HEK293T (cell line): ENCODE measurements at places on chromosomes 5 and 9.

DNA sequence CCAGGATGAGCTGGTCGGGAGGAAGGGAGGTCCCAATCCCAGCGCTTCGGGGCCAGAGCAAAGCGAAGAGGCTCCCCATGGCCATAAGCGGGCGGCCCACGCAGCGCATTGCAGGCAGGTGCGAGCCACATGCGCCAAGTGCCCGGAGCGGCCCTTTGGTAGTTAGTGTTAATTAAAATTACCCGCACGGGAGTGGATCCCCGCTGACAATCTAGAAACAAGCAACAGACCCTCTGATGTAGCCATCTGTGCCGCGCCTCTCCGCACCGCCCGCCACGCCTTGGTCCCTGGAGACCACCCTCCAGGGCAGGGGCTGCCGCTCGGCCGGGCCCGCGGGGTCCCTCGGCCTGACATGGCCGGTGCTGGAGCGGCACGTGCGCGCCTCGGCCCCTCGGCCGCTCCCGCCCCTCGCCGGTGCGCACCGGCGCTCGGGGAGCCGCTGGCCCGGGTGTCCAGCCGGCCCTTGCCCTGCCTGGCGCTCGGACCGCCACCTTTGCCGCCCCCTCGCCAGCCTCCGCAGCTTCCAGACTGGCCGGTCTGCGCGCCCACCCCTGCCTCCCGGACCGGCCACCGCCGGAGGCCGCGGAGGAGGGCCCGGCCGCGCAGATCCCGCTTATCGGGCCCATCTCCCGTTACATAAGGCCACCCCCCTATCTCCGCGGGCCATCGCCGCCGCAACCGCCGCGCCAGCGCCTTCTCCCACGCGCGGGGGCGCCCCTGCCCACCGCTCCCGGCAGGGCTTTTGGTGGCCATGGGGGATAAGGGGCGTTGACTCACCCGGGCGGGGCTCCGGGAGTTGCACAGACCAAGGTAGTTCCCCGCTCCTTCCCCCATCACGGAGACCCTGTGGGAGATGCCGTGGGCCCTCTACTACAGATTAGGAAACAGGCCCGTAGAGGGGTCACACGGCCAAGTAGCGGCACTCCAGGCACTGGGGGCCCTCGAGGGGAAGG is 1.9 kb upstream of the IL13 start:
- no peak for DNase-seq

GRCh38 chr5:177023303-177023664 is 788 bp downstream of the ZNF346 start:
- DNase-seq = no peak

- no peak for DNase-seq
Observed at GRCh38 chr5:36613241-36613640, 6.8 kb downstream of the SLC1A3 start.

- no peak for DNase-seq
Observed at GRCh38 chr5:61735995-61736394, 403.9 kb downstream of the ZSWIM6 start.

- DNase-seq = no peak
Observed at GRCh38 chr5:116825486-116825885, 250.9 kb upstream of the SEMA6A start.

DNA sequence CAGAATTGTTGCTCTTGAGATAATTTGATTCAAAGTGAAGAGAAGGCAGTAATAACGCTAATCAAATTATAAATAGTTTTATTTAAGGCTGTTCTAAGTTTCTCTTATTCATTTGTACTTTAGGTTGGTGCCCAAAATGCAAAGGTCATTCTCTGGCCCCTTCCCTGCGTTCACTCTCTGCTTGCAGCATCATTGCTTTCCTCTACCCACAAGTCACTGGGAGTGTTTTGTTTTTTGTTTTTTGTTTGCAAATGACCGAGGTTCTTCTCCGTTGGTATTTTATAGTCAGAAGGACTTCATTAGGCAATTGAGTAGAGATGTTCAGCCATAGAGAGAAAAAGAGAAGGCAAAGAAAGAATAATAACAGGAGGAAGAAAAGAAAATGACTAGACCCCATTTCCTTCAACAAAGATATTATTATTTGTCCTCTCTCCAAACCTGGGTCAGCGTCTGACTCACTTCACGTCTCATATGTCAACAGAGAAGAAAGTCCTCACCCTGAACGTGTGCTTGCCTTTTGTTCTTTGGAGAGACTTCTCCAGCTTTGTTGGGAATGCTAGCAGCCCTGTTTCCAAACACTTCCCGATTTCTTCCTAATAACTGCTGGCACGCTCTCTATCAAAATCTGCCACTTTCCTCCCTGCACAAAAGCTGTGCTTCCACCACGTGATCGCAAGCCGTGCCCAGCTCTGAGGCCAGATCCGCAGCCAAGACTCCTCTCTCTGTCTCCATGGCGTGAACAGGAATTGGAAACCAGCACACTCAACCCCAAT is 119.8 kb downstream of the EBF1 start:
- no peak for DNase-seq

GRCh38 chr9:13948037-13948436 is 365.9 kb downstream of the NFIB start:
- DNase-seq = no peak

GRCh38 chr9:70042461-70043215 is 1.0 kb upstream of the MAMDC2 start:
- DNase-seq = no peak

GRCh38 chr5:79567926-79568549 is 44.2 kb upstream of the TENT2 start:
- no peak for DNase-seq

DNA sequence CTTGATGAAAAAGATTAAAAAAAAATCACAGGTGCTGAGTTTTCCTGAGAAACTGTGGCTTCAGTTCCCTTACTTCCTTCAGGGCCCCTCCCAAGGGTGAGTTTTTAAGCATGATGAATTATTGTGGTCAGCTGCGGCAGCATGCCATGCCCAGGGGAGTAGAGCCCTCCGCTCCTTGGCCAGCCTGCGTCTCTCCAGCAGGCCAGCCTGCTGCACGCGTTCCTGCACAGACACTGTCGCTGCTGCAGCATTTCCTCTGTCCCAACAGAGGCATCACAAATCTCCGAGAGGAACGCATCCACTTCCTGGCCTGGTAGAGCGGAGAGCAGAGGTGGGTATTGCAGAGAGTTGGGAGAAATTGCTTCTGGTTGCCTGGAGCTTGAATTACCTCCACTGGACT is 26.1 kb upstream of the GLRA1 start:
- DNase-seq = no peak

- no peak for DNase-seq
Observed at GRCh38 chr9:107462691-107463090, 26.9 kb downstream of the KLF4 start.

GRCh38 chr5:10513501-10514442 is 50.1 kb upstream of the ANKRD33B start:
- DNase-seq = no peak

DNA sequence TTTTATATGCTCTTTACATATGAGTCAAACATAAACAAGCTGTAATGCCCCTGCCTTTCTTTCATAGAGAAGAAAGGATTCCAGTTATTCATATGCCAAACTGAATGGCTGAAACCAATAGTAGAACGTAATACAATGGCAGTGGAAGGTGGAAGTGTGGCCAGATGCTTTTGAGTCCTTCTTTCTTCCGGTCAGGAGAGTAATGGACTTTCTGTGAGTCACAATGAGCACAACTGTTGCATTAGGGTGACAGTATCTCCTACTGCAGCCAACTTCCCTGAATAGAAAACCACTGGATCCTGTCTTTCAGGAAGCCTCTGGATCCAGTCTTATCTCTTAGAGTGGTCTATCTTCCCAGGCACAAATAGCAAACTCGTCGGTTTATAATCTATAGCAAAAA is 855.2 kb downstream of the MAT2B start:
- no peak for DNase-seq

DNA sequence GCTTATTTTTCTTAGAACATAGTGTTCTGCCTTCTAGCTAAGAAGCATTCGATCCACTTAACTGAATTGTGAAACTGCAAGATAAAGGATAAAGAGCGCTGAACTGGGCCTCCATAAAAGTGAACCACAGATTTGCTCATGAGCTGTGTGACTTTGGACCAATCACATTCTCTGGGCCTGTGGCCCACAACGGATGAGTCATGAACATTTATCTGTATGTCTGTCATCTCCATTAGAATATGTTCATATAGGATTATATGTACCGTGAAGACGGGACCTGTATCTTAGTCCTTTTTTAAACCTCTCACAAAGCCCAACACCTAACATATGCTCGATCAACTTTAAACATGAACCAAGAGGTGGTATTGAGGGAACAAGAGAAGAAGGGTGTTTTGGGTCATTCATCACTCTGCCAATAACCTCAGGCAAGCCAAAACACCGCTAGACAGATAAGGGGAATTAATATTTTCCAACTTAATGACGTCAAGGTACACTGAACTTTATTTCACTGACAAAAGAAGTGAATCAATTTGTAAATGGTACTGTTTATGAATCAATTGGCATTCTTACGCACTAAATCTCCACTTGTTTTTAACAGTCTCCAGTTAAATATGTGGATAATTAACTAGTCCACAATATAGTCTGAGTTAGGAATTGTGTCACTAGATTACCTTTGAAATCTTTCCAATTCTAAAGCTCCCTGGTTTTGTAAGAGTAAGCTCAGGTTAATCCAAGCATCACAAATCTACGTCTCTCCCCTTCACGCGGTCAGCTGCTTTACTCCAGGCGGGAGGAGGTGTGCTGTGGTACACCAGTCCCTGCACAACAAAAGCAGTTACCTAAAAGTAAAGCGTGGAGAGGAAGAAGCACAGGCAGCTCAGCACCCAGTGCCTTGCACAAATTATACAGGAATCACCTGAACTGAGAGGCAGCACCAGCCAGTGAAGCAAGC is 1.6 kb downstream of the TMEM245 start:
- DNase-seq = no peak

- DNase-seq = no peak
Observed at GRCh38 chr9:95463148-95464060, 53.4 kb downstream of the PTCH1 start.

GRCh38 chr9:88497224-88497623 is 37.8 kb upstream of the NXNL2 start:
- no peak for DNase-seq

GRCh38 chr5:160359816-160360215 is 10.6 kb downstream of the C1QTNF2 start:
- no peak for DNase-seq

DNA sequence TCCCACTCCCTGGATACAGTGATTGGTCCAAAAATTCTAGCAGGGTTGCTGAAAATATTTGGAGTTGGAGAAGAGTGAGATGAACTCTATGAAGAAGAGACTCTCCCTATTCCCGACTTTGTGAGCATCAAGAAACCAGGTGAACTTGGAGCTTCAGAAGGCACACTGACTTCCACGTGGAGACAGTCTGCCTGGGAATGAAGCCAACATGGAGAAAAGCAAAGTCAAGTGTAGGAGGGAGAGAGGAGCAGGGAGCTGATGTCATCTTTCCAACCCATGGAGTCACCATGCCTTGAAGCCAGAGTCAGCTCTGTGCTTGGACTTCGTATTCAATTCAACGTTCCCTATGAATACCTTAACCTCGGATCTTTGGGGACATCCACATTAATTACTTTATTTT is 125.1 kb downstream of the NPR3 start:
- no peak for DNase-seq

DNA sequence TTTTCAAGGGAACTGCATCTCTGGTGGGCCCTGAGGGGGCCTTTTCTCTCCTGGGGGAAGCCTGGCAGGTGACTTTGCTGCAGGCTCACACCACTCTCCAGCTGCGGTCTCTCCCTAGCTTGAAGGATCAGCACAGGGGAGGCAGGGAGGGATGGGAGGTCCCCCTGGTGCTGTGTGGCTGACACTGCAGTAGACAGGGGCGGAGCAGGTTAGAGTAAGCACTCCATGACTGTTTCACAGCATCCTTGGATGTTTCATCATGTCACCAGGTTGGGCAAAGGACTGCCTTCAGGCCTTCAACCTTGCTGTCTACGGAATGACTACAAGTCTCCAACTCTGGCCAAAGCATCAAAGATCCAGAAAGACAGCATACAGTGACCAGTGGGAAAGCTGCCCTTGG is 470.7 kb downstream of the CDK5RAP2 start:
- DNase-seq = peak; percentile 46

- DNase-seq = no peak
Observed at GRCh38 chr9:4581861-4582565, 80.1 kb upstream of the PLPP6 start.

DNA sequence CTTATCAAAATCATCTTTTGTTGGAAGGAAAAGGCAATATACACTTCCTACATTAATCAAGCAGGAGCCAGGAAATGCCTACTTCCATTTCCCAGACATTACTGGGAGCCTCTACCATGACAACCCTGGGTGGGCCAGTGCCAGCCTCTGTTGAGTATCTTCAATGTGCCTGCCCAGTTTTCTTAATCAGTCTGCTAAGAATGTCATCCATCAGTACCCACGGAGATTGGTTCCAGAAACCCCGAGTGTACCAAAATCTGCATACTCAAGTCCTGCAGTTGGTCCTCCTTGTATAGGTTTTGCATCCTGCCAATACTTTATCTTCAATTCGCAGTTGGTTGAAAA is 82.4 kb downstream of the MARCHF3 start:
- no peak for DNase-seq

DNA sequence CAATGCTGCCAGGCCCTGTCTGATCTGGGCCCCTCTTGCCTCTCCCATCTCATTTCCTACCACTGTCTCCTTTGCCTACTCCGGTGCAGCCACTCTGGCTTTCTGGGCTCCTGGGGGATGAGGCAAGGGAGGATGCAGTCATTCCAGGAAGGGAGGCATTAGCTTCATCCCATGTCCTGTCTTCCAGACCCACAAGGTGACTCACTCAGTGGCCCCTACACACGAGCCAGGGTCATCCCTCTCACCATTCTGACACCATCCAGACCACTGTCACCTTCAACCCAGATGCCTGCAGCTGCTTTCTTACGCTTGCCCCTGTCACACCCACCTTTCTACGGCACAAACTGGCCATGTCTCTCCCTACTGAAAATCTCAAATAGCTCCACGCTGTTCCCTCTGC is 19.1 kb downstream of the ACSL6 start:
- no peak for DNase-seq

DNA sequence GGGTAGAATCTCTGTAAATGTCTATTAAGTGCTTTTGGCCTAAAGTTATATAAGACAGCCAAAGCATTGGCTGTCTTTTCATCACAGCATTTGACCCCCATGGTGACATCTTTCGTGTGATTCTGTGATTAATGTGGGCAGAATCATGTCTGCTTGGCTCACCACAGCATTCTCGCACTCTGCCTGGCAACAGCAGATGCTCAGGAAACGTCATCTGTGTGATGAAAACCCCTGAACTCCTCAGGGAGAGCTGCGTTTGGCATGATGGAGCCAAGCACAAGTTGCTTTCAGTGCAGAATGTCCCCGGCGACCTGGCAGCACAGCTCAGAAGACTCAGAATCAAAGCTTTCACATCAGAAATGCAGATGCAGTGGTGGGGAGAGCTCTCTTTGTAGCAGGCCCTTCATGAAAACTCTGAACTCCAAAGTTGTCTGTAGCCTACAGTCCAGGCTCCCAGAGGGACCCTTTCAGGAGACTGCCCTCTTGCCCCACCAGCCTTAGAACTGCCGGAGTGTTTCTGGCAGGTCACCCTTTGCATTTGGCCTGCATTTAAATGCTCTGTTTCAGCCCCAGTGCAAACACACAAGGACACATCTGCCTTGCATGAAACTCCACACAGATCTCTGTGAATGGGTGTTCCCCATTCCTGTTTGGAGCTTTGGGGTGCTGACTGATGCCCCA is 155.6 kb upstream of the PANK3 start:
- no peak for DNase-seq

GRCh38 chr9:74444369-74444768 is 52.8 kb upstream of the RORB start:
- no peak for DNase-seq
